ENCODE measurements at places on chromosomes 2 and 18.
A peak's percentile ranks its signal among the peaks of the same experiment; 100 is the strongest.

GRCh38 chr18:36624451-36625167 is 204.2 kb downstream of the TPGS2 start:
- no peak for DNase-seq

DNA sequence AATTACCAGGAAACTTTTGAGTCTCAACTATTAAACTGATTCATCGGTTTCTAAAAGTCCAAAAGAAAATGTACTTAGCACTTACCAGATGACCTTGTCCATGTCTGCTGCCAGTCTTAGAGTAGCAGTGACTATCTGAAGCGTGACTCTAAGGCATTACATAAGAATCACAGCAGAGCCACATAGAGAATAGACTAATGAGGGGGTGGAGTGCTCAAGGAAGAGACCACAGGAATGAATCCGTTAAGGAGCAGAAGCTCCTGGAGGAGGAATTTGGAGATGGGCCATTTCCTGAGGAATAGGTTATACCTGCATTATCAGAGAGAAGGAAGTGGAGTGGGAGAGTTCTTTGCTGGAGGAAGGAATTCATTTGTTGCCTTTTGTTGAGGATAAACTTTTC is 116.0 kb downstream of the MAP3K20 start:
- no peak for DNase-seq

- no peak for DNase-seq
Measured at GRCh38 chr2:46663614-46664013, 184.2 kb downstream of the TMEM247 start.

DNA sequence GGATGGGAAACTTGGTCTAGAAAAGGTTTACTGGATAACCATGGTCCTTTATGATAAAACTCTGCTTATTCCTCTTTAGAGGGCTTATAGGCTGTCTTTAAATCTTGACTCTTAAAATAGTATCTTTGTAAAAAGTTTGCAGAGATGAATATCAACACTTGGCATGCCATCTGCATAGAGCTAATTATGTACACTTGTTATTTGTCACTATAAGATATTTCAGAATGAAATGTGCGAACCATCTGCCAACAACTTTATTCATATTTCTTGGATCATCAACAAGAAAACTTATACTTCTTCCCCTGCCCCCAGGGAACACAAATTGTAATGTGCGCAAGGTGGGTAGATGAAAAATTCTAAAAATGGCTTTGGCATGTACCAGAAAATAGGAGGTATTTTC is 653.0 kb upstream of the CHAC2 start:
- DNase-seq: no peak

GRCh38 chr2:40230707-40231432 is 221.0 kb downstream of the SLC8A1 start:
- DNase-seq: no peak

- no peak for DNase-seq
Measured at GRCh38 chr2:58985541-58985940, 744.4 kb upstream of the FANCL start.

GRCh38 chr2:152682663-152683062 is 34.6 kb downstream of the PRPF40A start:
- DNase-seq: no peak

- peak; percentile 6 for DNase-seq
Measured at GRCh38 chr18:55161916-55162315, 202.7 kb upstream of the CCDC68 start.

DNA sequence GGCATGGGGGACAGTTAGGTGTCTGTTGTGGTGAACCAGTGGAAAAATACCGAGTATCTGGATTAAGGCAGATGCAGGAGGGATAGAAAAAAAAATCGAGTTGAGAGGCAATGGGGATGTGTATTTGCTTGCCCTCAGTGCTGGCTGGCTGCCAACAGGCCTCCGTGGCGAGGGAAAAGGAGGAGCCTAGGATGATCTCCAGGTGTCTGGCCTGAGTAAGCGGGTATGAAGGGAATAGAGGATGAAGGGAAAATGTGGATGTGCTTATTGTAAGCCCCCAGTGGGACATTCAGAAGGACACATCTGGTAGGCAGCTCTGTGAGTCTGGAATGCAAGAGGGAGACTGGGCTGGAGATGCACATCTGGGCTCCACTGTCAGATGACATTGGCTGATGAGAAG is 22.8 kb downstream of the KCNS3 start:
- DNase-seq: no peak

GRCh38 chr2:38187541-38188011 is 111.6 kb upstream of the CYP1B1 start:
- DNase-seq: no peak

DNA sequence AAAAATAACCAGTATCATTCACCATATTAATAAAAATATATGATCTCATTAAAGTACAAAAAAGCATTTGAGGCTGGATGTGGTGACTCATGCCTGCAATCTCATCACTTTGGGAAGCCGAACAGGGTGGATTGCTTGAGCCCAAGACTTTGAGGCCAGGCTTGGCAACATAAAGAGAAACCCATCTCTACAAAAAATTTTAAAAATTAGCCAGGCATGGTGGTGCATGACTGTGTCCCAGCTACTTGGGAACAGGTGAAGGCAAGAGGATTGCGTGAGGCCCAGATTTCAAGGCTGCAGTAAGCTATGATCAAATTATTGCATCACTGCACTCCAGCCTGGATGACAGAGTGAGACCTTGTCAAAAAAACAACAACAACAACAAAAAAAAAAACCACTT is 75.9 kb downstream of the RAD51AP2 start:
- DNase-seq: no peak

DNA sequence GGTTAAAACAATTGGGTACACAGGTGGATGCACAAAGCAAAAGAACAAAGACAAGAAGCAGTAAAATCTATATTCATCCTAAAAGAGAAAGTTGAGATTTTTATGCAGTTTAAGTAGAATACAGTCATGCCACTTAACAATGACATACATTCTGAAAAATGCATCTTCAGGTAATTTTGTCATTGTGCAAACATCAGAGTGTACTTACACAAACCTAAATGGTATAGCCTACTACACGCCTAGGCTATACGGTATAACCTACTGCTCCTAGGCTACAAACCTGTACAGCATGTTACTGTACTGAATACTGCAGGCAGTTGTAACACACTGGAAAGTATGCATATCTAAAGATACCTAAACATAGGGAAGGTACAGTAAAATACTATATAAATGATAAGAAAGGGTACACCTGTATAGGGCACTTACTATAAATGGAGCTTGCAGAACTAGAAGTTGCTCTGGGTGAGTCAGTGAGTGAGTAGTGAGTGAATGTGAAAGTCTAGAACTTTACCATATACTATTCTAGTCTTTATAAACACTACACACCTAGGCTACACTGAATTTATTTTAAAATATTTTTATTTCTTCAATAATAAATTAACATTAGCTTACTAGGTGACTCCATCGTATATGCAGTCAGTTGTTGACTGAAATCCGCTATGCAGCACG is 132.9 kb downstream of the BARD1 start:
- no peak for DNase-seq

GRCh38 chr2:174023591-174024523 is 58.7 kb upstream of the SP3 start:
- no peak for DNase-seq

- no peak for DNase-seq
Measured at GRCh38 chr2:53633441-53633840, 134.2 kb upstream of the CHAC2 start.

GRCh38 chr2:105917688-105918087 is 173.0 kb downstream of the NCK2 start:
- no peak for DNase-seq

DNA sequence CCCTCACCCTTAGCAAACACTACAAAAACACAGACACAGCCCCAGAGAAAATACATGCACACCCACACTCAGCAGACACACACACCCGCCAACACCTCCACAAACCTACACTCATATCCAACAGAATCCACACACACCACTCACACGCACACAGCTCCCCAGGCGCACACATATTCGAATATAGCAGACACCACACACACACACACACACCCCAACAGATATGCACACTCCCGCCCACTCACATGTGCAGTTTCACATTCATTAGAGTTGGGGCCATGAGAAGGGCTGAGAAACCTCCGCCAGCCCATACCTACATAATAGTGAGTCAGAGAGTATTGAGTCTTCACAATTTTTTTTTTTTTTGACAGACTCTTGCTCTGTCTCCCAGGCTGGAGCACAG is 29.4 kb upstream of the NOTO start:
- DNase-seq: no peak

- DNase-seq: no peak
Measured at GRCh38 chr2:23280401-23280800, 104.6 kb upstream of the KLHL29 start.

Data from left renal pelvis (tissue), 4 donors.